ENCODE measurements at places on chromosomes 7 and 10.
A peak's percentile ranks its signal among the peaks of the same experiment; 100 is the strongest.

DNA sequence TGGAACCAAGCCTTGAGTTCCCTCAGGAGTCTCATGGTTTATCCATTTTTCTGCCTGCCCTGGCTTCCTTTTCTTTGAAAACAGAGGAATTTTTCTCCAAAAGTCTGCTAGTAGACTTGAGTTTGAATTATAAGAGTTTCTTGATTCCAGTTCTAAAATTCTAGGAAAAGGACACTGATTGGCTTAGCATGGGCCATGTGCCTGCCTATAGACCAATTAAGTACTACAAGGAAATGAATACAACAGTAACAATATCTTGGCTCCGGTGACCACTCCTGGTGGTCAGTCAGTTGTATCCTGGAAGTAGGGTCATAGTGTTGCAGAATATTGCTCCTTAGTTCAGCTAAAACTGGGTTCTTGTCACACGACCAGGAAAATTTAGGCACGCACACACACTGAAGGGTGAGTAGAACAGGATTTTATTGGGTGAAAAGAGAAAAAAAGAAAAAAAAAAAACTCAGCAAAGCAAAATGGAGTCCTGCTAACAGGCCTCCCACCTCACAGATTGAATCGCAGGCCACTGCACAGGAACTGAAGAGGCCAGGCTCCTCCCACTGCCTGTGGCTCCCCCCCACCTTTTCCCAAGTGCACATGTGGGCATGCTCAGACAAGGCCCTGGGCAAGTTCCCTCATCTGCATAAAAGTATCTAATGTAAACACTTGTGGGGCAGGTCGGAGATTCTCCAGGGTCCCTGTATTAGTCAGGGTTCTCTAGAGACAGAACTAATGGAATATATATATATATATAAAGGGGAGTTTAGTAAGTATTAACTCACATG lies 155.1 kb downstream of the LYZL1 start:
- no peak for DNase-seq

- DNase-seq: no peak
These were observed 19.6 kb downstream of the ANXA11 start for GRCh38 chr10:80185578-80186299.

- no peak for DNase-seq
These were observed 218.8 kb upstream of the FRMD4A start for GRCh38 chr10:14549496-14549895.

- no peak for DNase-seq
These were observed 250.0 kb downstream of the HGF start for GRCh38 chr7:81519886-81520285.

DNA sequence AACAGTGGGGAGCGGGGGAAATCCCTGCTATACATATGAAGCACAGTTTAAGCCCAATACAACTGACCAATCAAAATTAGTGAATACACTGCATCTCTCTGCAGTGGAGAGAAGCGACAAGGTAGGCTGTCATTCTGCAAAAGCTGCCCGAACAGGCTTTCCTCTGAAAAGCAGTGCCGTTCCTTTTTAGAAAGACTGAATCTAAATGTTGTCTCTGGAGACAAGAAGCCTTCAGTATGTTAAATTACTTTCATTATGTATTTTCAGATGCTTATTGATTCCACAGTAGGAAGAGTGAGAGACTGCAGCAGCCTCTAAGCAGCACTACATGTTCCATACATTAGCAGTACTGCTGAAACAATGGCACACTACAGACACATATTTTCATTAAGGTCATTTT lies at the start of gene GPR22:
Gene GPR22, plus strand, starts transcription at position 129 of the 400 bp plus-strand sequence. CDS start 4,004 bp downstream, outside the sequence.
- DNase-seq: no peak

- no peak for DNase-seq
These were observed 1054.0 kb downstream of the TYW1 start for GRCh38 chr7:68050627-68051026.

DNA sequence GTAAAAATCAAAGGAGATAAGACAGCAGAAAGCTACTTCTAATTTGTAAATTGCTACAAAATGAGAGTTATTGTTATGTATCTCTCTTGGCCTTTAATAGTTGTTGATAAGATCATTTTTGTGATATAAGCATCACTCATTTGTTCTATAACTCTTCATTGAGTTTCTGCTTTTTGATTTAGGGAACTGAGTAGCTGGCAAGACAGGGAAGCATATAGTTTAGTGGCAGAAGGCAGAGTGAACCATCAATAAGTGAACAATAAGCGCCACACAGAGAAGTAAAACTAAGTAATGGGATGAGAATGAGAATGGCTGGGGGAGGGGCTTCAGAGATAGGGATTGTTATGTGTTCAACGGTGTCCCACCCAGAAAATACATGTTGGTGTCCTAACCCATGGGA lies 245.4 kb downstream of the ADARB2 start:
- DNase-seq: no peak

GRCh38 chr10:76089556-76090180 lies 658.2 kb downstream of the LRMDA start:
- DNase-seq: no peak

- peak; percentile 91 for DNase-seq
These were observed 19.1 kb upstream of the KLF6 start for GRCh38 chr10:3803927-3804741.

GRCh38 chr10:118374404-118374803 lies 32.3 kb upstream of the FAM204A start:
- DNase-seq: no peak

DNA sequence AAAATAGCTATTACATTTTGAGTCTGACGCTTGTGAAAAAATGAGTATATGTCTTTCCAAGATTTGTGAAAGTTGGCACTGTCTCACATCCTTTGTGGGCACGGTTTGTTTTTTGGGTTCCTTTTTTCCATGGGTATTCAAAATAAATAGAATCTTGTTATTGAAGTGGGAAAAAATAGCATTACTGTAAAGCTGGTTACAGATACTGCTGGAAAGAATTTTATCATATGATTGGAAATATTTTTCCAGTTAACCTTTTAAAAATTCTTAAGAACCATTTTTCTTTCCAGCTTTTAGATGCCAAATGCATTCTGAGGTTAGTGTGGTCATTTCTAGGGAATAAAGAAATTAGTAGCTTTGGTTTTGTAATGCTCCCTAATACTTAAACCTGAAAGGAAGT lies 11.4 kb downstream of the NET1 start:
- no peak for DNase-seq

DNA sequence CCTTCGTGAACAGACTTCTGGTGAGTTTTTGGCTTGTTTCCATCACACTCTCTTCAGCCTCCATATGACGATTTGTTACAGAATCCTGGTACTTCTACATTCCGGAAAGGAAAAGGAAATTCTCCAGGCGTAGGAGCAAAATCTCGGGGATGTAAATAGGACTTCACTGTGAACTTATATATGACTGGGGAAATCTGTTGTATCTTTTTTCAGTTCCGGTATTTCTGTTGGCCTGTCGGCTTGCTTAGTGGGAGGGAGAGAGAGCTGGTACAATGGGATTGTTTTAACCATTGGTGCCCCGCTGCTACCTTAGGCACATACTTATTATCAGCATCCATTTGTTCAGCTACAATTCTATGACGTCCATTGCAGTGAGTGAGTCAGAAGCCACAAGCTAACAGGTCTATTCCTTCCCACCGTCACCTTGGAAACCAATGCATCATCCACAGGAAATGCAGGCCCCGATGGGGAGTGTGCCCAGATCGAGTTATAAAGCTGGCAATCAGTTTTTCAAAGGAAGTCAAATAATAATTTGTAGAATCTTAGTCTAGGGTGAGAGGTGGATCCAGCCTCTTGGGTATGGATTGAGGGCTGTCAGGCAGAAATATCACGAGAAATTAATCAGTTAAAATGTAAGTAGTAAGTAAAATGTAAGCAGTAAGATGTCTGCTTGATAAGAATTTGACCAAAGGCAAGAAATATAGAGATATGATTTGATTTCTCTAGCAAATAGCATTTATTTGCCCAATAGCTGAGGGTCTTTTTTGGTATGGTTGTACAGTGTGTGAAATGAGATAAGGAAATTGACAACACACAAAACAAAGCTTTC lies 92.0 kb upstream of the MKLN1 start:
- peak; percentile 84 for DNase-seq

DNA sequence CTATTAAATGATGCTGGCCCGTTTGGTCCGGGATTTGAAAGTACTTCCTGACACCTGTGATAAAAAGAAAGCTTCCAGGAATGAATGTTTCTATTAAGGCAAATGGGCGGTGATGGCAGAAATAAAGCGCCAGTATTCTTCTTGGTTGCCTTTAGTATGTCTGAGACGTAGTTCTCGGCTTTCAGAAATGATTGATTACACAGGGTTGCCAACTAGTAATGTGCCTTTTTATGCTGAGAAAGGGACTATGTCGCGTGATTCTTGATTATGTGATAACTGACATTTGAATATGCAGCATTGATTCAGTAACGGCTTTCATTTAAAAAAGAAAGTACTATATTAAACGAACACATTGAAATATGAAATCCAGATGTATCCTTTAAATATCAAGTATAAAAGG lies 13.9 kb downstream of the ZRANB1 start:
- no peak for DNase-seq

GRCh38 chr7:34338961-34339526 lies 319.0 kb upstream of the NPSR1 start:
- no peak for DNase-seq

DNA sequence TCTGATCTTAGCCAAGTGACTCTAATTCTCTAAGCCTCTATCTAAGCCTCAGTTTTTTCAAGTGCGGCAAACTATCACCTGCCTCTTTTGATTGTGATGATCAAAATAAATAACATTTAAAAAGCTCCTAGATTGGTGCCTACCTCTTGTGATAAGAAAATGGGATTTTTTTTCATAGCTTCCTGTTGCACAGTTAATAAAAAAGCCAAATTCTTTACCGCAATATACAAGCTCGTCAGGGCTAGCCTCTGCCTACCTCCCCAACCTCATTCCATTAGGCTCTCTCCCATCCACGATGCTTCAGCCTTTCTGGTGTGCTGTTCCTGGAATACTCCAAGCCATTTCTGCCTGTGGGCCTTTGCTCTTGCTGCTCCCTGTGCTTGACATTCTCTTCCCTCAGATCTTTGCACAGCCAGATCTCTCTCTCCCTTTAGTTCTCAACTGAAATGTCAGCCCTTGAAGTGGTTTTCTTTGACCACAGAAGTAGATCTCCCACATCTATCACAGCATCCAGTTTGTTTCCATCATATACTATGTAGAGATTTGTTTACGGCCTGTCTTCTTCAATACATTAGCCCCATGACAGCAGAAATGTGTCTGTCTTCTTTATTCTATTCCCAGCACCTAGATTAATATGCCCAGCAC lies 48.8 kb downstream of the SFR1 start:
- DNase-seq: no peak

DNA sequence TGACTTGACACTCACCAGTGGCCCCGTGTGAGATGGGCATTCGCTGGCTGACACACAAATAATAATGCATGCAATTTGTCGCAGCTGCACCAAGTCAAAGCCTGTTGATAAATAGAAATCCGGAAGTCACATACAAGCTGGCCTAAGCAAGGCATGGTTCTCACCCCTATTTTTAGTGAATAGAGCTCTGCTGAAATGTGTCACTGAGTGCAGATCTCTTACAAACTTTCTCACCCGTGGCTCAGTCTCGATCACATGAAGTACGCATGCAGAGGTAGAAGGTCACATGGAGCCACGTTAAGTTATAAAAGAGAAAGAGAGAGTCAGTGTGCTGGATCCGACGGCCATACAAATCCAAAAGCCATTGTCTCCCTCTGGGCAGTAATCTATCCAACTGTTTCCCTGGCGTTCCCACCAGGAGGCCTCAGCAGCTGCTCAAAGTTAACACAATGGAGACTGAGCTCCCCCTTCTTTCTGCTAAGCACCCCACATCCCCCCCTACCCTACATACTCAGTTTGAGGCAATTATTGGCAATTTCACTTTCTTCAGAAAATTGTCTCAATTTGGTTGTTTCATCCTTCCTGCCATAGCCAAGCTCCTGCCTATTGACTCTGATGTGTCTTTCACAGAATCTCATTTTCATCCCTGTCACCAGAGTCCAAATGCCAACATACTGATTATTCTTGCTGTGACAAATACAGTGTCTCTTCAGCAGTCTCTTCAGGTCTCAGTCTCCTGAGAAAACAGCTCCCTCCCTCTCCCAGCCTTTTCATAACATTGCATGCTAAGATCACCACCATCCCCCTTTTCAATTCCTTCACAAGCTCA lies 473.3 kb upstream of the NRP1 start:
- no peak for DNase-seq

GRCh38 chr7:12729112-12729511 lies 41.7 kb downstream of the ARL4A start:
- DNase-seq: no peak
